ENCODE measurements at places on chromosomes 3 and 15.

- no peak for DNase-seq
Measured at GRCh38 chr15:31528846-31529245, 202.2 kb downstream of the KLF13 start.

GRCh38 chr15:32700501-32701150 lies 17.2 kb upstream of the GREM1 start:
- DNase-seq, result no peak

- DNase-seq, result no peak
Measured at GRCh38 chr3:122572940-122573412, 4.5 kb upstream of the PARP15 start.

- no peak for DNase-seq
Measured at GRCh38 chr3:128290484-128290883, 137.2 kb downstream of the EEFSEC start.

DNA sequence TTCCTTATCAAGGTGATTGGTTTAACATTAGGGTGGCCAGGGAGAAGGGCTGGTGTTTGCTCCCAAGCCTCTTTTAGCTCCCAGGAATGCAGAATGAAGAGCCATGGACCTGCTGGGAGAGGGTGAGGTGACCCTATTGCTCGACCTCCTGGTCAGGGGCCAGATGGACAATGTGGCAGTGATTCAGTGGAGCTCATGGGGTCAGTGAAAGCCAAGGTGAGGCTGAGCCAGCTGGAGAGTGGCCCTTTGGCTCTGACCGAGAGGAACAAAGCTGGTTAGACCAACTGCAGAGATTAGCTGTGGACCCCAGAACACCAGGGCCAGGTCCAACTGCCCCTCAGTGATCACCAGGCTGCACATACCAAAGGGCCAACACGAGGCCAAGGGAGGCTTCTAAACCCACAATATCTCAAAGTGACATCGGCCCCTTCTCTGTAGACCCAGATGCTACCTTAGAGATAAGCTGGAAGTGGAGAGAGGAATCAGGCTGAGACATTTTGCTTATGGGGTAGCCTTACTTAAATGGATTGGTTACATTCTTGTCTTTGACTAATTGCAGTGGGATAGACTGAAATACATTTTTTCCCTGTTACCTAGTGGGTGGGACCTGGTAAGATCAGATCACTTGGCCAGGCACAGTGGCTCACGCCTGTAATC lies 15.8 kb upstream of the BTBD1 start:
- DNase-seq, result no peak

GRCh38 chr3:53805463-53806159 lies 40.6 kb downstream of the CHDH start:
- no peak for DNase-seq

GRCh38 chr3:32641356-32641755 lies 43.6 kb upstream of the CNOT10 start:
- no peak for DNase-seq

GRCh38 chr3:197994736-197995135 lies 34.7 kb downstream of the LMLN start:
- DNase-seq, result no peak

- no peak for DNase-seq
Measured at GRCh38 chr3:172351895-172352466, 96.3 kb downstream of the GHSR start.

DNA sequence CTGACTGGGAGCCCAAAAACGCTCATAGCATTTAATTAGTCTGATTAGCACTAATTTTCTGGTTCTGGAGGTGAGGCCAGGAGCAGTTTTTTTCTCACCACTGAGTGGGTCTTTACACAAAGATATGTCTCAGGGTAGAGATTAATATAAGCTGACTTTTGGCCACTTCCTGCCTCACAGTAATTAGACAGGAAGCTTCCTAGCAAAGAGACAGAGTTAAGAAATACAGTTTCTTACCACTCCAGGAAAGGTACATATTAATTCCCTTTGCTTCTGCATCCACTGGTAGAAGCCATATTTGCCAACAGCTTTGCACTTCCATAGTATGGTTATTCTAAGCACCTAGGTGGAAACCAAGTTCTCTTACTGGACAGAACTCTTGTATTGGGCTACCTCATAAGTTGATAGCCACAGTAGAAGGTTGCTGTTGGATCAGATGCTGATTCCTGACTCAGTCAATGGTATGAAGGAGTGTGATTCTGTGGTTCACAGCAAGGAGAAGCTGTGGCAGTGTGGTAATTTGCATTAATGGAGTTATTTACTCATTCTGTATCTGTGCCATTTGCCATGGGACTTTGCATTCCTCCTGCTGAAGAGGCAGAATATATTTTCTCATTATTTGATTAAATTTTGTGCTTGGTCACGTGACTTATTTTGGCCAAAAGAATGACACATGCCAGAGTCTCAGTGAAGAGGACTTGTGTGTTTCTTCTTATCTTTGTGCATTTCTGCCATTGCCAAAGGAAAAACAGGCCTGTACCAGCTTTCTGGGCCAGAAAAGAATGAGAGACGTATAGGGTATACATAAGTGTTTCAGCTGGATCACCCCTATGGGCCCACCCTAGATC lies 17.5 kb upstream of the ZBTB20 start:
- no peak for DNase-seq

- DNase-seq, result no peak
Measured at GRCh38 chr15:96331945-96332636, 1.6 kb downstream of the NR2F2 start.

DNA sequence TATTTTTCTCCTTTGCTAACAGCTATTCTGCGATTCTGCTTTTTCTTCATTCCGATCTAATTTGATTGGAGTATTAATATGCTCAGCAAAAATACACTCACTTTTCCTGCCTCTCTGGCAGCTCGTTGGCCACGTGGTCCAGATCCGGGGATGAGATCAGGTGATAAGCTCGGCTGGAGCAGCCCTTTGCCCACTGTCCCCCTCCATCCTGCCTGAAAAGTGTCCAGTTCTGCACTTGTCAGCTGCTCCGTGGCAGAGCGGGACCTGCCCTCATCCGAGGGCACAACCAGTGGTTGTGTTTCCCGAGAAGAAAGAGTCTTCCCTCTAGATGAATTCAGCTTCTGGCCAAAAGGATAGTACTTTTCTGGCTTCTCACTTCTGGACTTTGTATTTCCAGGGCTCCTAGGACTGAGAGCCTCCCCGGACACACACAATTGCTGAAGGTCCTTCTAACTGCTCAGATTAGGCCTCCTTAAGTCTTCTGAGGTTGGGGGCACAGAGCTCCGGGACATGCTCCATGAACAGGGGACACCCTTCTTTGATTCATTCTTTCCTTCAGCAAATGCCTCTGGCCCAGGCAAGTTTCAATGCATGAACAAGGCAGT lies 103.9 kb upstream of the ALDH1A3 start:
- DNase-seq, result no peak

DNA sequence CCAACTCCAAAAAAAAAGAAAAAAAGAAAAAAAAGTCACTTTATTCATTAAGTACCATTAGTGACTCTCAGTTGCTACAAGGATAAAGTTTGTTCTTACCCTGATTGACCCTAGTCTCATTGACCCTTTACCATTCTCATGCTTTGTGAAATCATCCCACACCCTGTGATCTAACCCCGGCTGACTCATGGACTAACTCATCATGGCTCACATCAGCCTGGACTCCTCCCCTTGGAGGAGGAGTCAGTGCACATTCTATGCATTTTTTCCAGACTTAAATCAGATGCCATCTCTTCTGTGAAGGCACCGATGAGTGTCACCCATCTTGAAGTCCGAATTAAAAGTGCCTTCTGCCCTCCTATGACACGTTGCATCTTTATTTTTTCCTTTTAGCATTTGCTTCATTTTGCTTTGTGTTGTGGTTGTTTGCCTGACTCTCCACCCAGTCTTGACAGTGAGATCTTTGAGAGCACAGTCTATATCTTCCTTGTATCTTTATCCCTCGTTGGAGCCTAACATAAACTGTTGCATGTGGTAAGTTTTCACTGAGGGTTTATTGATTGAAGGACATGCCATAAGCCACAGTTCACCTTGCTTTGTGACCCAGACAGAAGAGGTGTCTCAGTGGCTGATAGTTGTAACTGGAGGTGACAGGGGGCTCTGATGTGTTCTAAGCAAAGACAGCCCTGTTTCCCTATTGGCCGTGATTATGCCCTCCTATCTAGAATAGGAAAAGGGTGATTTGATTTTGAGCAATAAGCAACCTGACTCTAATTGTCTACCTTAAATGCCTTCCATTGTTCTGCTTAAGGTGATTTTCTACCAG lies 72.1 kb downstream of the IL1RAP start:
- peak; percentile 36 for DNase-seq

- DNase-seq, result no peak
Measured at GRCh38 chr15:25487226-25487884, 48.5 kb upstream of the UBE3A start.

- DNase-seq, result no peak
Measured at GRCh38 chr3:31610700-31611275, 78.1 kb downstream of the STT3B start.

DNA sequence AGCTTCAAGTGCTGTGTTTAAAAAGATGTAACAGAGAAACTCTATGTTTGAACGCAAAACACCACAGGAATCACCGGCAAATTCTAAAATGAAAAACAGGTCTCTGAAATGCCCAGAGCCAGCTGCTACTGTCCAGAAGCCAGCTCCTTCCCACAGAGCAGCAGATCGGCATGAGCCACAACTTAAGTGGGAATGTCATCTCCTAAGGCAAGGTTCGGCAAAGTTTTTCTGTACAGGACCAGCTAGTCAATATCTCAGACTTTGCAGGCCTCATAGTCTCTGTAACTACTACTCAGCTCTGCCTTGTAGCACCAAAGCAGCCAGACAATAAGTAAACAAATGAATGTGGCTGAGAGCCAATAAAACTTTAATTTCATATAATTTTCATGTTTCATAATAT lies 4.9 kb downstream of the PLOD2 start:
- DNase-seq, result no peak

DNA sequence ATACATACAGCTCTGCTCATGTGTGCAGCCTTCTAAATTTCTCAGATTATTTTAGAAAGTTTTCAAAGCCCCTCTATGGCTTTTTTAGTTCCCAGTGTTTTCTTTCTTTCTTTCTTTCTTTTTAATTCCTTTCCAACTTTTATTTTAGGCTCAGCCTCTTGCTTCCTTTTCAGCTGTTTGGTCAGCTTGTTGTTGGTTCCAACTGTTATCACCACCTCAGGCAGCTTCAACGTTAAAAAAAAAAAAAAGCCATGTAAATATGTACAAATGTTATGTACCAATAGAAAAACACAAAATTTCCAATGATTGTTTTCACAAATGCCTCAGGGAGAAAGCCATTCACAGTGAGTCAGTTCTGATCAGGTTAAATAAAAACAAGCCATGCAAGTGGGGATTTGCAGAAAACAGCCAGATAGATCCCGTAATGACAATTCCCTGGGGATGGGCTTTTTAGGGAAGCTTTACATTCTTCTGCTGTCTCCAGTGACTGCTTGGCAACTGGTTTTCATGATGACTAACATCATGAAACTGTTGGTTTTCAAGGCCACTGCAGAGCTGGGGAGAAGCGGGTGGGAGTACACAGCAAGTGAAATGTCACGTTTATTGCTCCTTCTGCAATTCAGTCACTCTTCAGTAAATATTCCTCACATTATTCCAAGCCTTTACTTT lies 908.4 kb downstream of the EPHA3 start:
- DNase-seq, result no peak

GRCh38 chr3:139762302-139762701 lies 84.5 kb upstream of the NMNAT3 start:
- DNase-seq, result no peak

GRCh38 chr15:85340852-85341251 lies 39.6 kb upstream of the AKAP13 start:
- no peak for DNase-seq

DNA sequence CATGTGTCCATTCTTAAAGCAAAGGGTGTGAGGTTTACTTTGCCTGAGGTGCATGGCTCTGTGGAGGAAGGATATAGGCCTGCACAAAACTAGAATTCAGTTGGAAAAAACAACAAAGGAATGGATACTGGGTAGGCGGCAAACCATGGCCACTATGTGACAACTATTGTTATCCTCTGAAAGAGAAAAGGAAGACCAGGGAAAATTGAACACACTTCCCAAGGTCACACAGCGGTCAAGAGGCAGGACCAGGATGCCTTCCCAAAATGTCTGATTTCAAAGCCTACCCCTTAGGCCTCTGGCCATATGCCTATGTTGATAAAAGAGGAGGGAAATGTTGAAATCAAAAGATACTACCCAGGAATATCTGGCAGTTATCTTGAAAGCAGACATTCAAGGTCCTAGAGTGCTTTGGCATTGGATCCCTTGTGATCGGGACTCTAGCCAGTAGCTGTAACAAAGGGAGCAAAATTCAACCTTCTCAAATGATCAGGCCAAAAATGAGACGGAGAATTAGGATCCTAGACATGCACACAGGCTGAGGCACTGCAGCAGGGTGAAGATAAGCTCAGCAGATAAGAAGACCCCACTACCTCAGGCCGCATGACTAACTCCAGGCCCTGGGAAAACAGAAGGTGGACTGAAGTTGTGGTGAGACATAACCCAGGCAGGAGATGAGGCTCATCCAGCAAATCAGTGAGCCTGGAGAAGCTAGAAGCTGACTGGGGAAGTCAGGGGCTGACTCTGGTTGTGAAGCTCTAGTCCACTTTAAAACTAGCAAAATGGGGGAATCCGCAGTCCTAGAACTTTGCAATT lies 292.2 kb downstream of the NEK10 start:
- no peak for DNase-seq

DNA sequence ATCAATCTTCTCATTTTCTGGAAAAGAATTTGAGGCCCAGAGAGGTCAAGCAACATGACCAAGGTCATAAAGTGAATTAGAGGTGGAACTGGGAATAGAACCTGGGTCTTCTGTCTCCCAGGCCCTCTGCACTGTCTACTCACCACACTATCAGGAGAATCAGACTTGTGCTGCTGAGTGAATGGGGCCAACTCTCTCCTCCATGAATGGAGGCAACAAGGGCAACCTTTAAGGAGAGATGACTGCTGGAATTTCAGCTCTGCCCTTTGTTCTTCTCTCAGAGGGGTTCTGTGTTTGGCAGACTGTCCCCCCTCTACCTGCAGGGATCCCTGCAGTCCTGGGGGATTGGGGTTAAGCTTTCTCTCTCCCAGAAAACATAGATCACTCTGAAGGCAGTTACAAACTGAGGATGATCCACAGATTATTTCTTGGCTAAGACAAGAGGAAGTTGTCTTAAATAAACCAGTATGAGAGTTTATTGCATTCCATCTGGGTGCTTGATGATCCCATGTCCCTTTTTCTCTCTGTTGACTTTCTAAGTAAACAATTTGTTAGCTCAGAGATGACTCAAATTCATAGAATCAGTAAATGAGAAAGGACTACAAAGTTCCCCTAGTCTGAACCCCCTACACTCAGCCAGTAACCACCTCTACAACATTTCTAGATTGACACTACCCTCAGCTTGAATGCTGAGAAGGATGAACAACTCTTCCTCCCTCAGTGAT lies 99.0 kb upstream of the LIPC start:
- DNase-seq, result no peak

GRCh38 chr3:20185331-20185678 lies 701 bp downstream of the SGO1 start:
- DNase-seq, result no peak

- no peak for DNase-seq
Measured at GRCh38 chr3:20583648-20584047, 397.6 kb upstream of the SGO1 start.

GRCh38 chr3:139104062-139104461 lies 59.4 kb upstream of the PRR23C start:
- DNase-seq, result no peak
